ENCODE measurements at places on chromosomes 6 and 20.

- DNase-seq = no peak
Measured at GRCh38 chr6:81088145-81088544, 664.3 kb downstream of the TENT5A start.

DNA sequence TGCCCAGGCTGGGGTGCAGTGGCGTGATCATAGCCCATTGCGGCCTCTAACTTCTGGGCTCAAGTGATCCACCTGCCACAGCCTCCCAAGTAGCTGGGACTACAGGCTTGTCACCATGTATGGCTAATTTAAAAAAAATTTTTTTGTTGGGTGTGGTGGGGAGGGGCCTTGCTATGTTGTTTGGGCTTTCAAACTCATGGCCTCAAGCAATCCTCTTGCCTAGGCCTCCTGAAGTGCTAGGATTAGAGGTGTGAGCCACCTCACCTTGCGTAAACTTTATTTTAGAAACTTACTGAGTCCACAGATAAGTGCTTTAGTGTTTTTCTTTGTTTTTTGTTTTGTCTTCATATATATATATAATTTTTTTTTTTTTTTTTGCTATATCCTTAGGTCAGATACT, 9.1 kb downstream of the SMAP1 start:
- DNase-seq = no peak

DNA sequence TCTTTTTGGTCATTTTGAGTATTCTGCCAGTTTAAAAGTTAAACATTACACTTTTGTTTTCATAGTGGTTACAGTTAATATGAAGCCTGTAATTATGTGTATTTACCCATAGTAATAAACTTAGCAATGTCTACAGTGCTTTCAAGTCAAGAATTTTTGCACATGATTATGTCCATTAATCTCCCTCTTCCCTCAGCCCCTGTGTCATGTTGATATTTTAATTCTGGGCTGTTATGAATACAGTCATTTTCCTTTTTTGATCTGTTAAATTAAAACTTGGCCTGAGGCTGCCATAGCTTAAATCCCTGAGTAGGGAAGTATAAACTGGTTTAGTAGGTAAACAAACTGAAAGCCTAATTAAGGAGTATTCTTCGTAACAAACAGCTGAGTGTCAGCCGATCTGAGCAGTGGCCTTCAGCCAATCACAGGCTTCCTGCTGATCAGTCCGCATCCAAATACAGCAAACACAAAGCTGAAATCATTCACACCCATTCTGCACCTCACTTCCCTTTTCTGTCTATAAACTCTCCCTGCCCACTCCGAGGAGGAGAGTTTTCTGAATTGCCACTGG, 9.5 kb upstream of the SFT2D1 start:
- no peak for DNase-seq

GRCh38 chr6:90397929-90398674, 101.5 kb upstream of the BACH2 start:
- no peak for DNase-seq

- DNase-seq = peak; percentile 81
Measured at GRCh38 chr6:33430991-33431879, 11.4 kb downstream of the SYNGAP1 start.

GRCh38 chr6:166286839-166287271, 21.3 kb downstream of the PRR18 start:
- no peak for DNase-seq

- DNase-seq = no peak
Measured at GRCh38 chr20:10758446-10758845, 84.6 kb upstream of the JAG1 start.

GRCh38 chr6:19851241-19852089, 14.3 kb downstream of the ID4 start:
- no peak for DNase-seq

- DNase-seq = no peak
Measured at GRCh38 chr6:9620263-9620662, 794.6 kb downstream of the TFAP2A start.

- no peak for DNase-seq
Measured at GRCh38 chr20:57048027-57048869, 218.2 kb downstream of the BMP7 start.

GRCh38 chr6:14092838-14093789, 24.5 kb upstream of the CD83 start:
- DNase-seq = no peak

DNA sequence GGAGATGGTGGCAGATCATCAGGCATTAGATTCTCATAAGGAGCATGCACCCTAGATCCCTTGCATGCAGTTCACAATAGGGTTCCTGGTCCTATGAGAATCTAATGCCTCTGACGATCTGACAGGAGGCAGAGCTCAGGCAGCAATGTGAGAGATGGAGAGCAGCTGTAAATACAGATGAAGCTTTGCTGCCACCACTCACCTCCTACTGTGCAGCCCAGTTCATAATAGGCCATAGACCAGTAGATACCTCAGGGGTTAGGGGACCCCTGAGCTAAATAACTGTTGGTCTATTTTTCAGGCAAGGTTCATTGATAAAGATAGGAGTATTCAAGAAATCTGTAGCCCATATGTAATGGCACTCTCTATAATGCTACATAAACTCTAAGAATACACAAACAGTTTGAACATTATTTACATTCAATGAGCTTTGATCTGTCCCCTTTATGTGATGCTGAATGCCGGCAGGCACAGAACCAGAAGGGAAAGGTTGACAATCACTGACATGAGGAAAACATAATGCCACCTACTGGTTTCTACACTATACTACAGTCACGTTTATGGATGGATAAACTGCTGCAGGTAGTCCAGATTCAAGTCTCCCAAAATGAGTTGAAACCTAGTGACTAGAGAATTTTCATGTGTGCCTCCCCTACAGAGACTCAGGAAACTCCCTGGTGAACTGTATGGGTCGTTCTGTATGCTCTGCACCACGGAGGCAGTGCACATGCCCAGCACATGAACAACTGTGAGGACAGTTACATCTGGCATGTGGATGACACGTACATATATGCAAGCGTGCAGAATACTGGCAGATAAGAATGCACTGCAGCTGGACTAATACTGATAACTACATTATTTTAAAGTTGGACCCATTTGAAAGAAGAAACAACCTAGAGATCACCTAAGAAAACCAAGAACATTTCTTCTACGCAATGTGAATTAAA, 72.0 kb downstream of the DST start:
- DNase-seq = no peak

DNA sequence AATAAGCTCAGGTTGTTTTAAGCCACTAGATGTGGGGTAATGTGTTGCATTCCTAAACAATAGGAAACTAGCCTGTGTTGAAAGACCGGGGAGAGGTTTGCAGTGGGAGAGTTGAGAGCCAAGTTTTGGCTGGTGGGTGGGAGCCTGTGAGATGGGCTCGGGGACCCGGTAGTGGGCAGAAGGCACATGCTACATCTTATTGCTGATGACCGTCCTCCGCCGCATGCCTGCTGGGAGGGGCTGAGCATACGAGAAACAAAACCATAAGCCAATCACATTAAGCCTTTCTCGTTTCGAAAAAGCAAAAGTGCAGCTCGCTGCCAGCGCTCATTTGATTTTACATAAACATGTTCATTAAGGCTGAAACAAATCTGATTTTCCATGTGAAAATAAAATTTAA, 57.4 kb upstream of the MPC1 start:
- no peak for DNase-seq

DNA sequence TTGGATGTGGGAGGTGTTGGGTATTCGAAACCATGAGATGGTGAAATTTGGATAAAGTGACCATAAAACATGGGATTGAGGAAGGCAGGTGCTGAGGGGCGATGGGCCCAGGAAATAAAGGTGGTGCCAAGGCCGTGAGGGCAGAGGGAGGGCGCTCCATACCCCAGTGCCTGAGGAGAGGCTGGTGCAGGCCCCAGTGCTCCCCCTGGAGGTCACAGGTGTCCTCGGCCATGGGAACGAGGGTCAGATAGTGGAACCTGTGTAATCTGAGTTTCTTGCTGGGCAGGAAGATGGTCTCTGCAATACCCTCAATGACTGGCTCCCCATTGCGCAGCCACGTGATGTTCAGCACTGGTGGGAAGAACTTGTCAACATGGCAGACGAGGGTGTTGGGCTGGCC, 16.2 kb downstream of the HLA-DPB1 start:
- DNase-seq = no peak

- no peak for DNase-seq
Measured at GRCh38 chr20:1324598-1325172, 4.3 kb downstream of the SDCBP2 start.

GRCh38 chr6:129186988-129187387, 304.1 kb downstream of the LAMA2 start:
- DNase-seq = no peak

DNA sequence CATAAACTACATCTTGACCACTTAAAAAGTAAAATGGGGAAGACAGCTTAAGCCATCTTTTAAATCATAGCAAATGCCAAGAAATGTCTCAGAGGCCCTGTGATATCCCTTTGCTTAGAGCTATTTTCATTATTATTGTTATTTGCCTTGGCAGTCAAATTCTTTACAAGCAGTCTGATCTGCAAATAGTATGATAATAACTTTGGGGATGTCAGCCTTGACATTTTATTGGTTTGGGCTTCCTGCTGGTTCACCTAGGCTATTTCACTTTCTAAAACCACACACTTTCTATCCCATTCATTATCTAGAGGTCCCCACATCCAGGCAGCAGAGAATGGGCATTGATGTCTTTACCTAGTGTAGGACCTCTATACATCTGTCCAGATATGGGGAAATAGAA, 125.1 kb downstream of the PDE7B start:
- no peak for DNase-seq

- no peak for DNase-seq
Measured at GRCh38 chr6:71393471-71393870, 104.9 kb downstream of the OGFRL1 start.

DNA sequence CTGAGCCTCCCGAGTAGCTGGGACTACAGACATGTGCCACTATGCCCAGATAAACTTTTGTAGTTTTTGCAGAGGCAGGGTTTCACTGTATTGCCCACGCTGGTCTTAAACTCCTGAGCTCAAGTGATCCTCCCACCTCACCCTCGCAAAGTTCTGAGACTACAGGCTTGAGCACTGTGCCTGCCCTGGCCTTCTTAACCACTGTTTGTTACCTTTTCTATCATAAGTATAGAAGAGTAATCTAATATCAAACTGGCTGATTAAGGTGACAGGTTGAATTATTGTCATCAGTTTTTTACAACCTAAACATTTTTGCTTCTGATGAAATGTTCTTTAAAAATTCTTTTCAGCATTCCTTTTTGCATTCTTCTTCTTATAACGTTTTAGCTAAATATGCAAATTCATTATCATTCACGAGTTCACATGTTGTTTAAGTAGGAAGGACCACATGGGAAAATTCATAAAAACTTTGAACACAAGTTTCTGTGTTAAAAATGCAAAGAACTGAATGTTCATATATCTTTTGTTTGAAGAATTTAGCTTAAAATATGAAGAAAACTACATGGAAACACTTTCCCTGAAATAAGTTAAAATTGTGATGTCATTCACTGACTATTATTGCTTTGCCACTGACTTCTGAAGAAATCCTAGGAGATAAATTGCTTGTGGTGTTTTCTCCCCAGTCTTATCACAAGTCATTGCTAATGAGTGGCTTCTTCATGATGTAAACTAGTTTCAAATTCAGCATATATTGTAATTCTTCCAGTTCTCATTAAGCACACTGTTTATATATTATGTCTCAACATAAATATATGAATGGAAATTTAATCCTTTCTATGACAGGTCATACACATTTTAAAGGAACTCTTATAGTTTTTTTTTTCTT, 106.7 kb downstream of the ADGRB3 start:
- no peak for DNase-seq

- DNase-seq = no peak
Measured at GRCh38 chr6:111361648-111362047, 121.4 kb downstream of the REV3L start.

DNA sequence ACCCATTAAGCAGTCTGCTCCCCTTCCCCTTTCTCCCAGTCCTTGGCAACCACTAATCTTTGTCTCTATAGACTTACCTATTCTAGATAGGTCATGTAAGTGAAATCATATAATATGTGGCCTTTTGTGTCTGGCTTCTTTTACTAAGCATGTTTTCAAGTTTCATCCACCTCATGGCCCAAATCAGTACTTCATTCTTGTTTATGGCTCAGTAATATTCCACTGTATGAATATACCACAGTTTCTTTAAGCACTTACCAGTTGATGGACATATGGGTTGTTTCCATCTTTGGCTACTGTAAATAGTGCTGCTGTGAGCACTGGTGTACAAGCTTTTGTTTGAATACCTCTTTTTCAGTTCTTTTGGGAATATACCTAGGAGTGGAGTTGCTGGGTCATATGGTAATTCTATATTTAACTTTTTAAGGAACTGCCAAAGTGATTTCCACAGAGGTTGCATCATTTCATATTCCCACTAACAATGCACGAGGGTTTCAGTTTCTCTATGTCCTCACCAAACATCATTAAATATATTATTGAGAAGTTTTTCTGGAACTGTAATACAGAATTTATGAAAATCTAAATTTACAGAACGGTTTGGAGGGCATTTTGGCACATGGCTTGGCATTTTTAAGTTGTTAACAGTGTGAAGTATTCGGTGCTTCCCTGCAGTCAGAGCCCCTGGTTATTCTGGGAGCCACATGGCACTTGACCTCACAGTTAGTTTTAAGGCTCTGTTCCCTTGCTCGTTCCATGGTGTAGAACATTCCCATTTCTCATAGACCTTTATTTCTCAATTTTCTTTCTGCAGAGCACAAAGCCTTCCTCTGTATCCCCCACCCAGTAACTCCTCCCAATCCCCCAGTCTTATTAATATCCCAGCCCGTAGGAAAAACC, 27.0 kb upstream of the DTNBP1 start:
- DNase-seq = no peak

Data from left forelimb (tissue), 1 donor.